ENCODE measurements at places on chromosomes 7 and 10. TPM values are rescaled to one million over a fixed set of nuclear protein-coding genes. Genes with fewer than 3 reads are reported as not detected.

- DNase-seq: peak; percentile 64
Measured at GRCh38 chr7:137081321-137082093, 213.1 kb downstream of the CHRM2 start.

Gene OR2A2
- total RNA-seq: not detected

Gene MLXIPL
- total RNA-seq: 23.8 TPM

Gene VSTM2A
- total RNA-seq: not detected

- DNase-seq: no peak
Measured at GRCh38 chr7:142375710-142376313, 118.0 kb upstream of the PRSS58 start.

Gene NEBL
- 37.2 TPM for total RNA-seq

- DNase-seq: no peak
Measured at GRCh38 chr7:101102026-101102425, 16.7 kb downstream of the TRIM56 start.

Gene AMPH
- total RNA-seq: 5.9 TPM

GRCh38 chr7:152574892-152575548, 100.9 kb downstream of the XRCC2 start:
- no peak for DNase-seq

Data from sciatic nerve (tissue), 2 donors.